Amniotic epithelial cell (primary cell): ENCODE measurements at places on chromosomes 11 and 22.

GRCh38 chr11:10302744-10303557 lies 1.9 kb upstream of the ADM start:
- DNase-seq: no peak

- DNase-seq: no peak
Observed at GRCh38 chr11:5239046-5239445, 4.8 kb upstream of the HBD start.

DNA sequence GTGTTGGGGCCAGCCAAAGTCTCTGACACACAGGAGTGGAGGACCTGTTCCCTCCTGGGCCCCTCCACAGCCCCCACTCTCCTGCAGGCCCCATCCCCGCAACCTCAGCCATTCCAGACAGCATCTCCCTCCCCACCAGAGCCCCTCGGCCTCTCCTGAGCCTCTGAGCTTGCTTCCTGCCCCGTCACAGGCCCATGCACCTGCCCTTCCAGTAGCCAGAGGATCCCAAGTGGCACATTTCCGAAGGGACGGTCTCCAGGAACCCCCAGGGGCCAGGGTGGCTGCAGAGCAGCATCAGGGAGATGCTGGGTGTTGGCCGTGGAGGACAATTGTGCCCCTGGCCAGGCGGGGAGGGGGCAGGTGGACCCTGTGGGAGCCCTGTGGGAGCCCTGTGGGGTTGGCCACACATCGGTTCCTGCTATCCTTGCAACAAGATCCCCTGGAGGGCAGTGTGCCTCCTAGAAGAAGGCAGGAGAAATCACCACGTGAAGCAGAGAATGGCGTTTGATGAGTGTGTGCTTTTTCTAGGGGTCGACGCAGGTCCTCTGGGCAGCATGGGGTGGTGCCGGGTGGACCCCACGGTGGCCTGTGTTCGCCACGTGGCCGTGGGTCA lies 45.3 kb upstream of the PPARA start:
- peak; percentile 61 for DNase-seq

- DNase-seq: peak; percentile 56
Observed at GRCh38 chr11:119729951-119730613, 1.1 kb upstream of the NECTIN1 start.
